T follicular helper cell (primary cell): ENCODE measurements at places on chromosomes 12 and 14.

DNA sequence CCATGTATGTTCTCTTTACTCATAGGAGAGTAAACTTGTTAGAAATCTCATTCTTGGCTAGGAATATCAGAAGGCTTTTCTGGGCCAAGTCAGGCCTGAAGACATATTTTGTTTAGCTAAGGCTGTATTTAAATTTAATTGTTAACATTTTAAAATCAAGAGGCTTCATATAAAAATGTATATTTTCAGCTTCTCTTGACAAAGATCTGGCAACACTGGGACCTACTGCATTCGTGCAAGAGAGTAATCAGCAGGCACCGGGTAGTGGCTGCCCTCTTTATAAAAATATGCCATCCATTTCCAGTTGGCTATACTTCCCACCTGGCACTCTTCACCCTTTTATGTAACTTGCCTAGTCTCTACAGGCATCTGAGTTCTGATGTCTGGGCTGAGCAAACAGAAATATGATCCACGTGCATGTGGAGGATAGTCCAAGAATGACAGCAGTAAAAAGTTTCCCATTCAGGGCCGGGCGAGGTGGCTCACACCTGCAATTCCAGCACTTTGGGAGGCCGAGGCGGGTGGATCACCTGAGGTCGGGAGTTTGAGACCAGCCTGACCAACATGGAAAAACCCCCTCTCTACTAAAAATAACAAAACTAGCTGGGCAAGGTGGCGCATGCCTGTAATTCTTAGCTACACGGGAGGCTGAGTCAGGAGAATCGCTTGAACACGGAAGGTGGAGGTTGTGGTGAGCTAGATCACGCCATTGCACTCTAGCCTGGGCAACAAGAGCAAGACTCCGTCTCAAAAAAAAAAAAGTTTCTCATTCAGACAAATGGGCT is 2.0 kb upstream of the SOS2 start:
- no peak for DNase-seq

- no peak for DNase-seq
Observed at GRCh38 chr12:71795901-71796300, 41.2 kb downstream of the RAB21 start.

- no peak for DNase-seq
Observed at GRCh38 chr12:100348657-100349454, 8.0 kb upstream of the SLC17A8 start.

GRCh38 chr12:12926571-12927071 is 25.3 kb downstream of the GPRC5D start:
- DNase-seq, result no peak

- DNase-seq, result no peak
Observed at GRCh38 chr12:49667325-49668090, 39.7 kb downstream of the FMNL3 start.

DNA sequence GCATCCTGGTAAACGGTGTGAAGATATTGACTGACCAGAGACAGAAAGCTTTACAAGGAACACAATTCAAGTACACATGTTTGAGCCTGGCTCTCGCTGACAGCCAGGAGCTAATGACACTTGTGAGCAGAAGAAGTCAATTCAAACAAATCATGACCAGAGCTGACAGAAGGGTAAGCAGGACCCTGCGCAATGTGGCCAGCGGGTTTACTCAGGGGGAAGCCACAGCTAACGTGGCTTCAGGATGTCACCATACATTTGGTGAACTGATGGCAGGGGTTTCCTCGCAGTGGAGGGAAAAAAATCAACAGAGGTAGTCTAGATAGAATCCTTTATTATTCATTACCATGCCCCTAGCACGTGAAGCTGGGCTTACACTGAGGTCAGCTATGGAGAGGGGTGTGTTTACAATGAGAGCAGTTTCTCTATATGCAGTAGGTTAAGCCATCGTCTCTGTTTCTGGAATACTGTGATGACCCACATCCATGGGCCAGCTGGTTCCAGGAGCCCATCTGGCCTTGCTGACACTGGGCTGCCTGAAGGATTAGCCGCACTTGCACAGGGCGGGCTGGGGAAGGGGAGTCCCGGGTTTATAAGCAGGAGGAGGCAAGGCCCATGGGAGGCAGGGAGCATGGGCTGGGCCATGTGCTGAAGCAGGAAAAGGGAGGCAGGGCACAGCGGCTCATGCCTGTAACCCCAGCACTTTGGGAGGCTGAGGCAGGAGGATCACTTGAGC is 198.2 kb upstream of the PRMT8 start:
- DNase-seq, result no peak

GRCh38 chr12:122474324-122474716 is 26.4 kb downstream of the ZCCHC8 start:
- DNase-seq, result no peak

- DNase-seq, result no peak
Observed at GRCh38 chr14:72576258-72576657, 317.6 kb downstream of the DPF3 start.

GRCh38 chr12:58712976-58713375 is 207.3 kb downstream of the LRIG3 start:
- DNase-seq, result no peak

- DNase-seq, result no peak
Observed at GRCh38 chr12:113591480-113591974, 119.9 kb upstream of the LHX5 start.

DNA sequence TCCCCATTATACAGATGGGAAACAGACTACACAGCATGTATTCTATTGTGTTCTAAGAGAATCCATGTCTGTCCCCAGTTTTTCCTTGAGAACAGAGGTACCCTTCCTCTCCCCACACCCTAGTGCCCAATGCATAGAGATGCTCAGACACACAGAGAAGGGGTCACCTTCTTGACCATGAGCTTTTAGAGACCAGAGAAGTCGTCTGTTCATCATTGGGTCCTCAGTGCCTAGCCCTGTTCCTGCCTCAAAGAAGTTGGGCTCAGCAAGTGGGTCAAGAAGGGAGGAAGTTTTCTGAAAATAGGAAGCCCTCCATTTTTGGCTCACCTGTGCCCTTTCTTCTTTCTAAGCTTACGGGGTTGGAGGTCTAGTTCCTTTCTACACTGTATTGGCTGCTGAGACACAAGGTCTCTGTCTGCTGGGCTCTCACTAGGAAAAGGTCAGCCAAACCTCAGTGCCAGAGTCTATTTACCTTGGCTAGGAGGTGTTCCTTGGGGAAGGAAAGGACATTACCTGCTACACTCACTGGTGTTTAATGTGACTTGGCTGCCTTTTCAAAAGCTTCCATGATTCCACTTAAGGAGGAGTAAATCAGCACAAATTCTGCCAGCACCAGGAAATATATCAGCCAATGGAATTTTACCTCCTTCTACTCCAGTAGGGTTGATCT is 198.5 kb upstream of the PWP1 start:
- no peak for DNase-seq

GRCh38 chr14:73424453-73424852 is 33.9 kb downstream of the NUMB start:
- DNase-seq, result no peak

DNA sequence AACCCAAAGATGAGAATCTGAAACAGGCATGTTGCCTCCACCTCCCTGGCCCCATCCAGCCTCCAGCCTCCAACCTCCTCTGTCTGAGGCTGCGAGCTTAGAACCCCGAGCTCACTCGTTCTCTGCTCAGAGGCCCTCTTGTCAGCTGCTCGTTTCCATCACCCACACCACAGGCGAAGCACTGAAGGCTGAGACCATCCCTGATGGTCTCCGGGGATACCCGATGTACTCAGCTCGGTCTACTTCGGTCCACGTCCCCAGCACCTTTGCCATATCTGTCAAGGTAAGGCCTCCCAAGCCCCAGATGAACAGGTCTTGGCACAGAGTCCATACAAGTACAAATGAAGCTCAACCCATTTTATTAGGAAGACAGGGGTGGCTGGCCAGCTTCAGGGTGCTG is 72.4 kb downstream of the TTC7B start:
- no peak for DNase-seq

GRCh38 chr14:30227876-30228275 is 300.2 kb upstream of the PRKD1 start:
- DNase-seq, result no peak

DNA sequence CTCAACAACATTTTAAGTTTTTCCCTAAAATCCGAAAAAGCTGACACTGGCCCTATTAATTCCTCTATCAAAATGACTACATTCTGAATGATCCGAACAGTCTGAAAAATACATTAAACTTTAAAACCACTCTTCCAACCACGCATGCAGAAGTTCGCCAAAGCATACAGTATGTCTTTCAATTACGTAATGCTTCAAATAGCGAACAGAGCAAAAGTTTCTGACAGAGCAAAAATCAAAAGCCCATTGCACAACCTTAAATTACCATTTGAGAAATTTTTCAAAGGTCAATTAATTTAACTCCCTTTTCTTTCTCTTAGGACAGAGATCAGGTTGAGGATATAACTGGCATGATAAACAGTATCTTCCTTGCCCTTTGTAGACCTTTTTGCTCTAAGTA is 33.2 kb downstream of the LRIG3 start:
- DNase-seq, result no peak

- no peak for DNase-seq
Observed at GRCh38 chr12:86729739-86730138, 473.5 kb upstream of the MGAT4C start.

DNA sequence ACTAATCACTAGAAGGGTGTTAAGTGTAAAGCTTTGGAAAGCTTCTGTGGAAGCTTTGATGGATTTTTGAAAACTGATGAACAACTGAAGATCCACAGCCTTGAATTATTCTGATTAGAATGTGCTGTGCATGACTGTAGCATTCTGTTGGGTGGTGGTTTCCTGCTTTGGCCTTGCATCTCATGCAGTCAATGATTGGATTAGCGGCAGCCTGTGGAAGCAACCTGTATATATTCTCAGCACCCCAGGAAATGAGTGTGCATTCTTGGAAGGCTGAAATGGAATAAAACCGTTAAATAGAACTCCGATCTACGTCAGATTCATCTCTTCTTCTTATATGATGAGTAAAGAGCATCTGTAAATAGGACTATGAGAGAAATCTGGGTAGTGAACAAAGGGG is 120.2 kb downstream of the SLC16A7 start:
- DNase-seq, result no peak

DNA sequence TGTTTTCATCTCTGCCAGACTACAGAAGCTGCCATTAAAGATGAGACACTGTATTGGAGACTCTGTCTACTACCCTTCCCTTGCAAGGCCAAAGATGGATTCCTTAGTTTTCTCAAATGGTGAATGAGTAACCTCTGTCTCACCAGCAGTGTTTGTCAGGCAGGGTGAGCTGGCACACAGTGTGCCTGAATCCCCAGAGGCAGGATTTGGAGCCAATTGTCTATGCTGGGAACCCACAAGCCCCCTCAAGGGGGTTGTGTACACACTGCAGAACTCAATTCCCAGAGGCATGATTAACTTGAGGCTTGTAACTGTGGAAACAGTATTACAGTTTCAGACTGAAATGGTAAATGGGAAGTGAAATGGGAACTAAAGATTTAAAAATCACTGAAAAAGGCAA is 136.8 kb upstream of the PTPRB start:
- DNase-seq, result no peak

GRCh38 chr12:23421556-23421955 is 527.9 kb downstream of the SOX5 start:
- no peak for DNase-seq

GRCh38 chr12:102539651-102540553 is 59.5 kb upstream of the IGF1 start:
- no peak for DNase-seq

- DNase-seq, result no peak
Observed at GRCh38 chr14:87994974-87995373, 2.0 kb upstream of the GALC start.

GRCh38 chr14:90562652-90563051 is 165.8 kb downstream of the CALM1 start:
- no peak for DNase-seq

- DNase-seq, result no peak
Observed at GRCh38 chr14:90678420-90678819, 137.8 kb downstream of the TTC7B start.

GRCh38 chr12:116933091-116933490 is 22.3 kb downstream of the FBXW8 start:
- DNase-seq, result no peak

- no peak for DNase-seq
Observed at GRCh38 chr14:88765130-88765529, 27.6 kb downstream of the EML5 start.

- DNase-seq, result no peak
Observed at GRCh38 chr14:88559852-88560251, 3.0 kb upstream of the ZC3H14 start.

DNA sequence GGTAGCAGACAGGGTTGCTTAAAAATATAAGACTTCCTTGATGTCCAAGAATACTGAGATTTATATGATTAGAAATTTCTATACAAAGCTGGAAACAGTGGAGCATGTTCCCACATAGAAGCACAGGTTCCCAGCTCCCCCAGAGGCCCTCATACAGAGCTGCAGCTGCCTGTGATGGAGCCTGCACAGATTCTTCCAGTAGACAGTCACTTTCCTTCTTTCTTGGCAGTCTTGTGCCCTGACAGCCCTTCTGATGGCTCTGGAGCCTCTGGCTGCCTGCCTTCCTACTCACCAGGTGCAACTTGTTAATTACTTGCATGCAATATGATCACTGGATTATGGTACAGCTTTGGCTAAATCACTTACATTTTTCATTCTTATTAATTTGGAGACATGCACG is 44.4 kb downstream of the BICD1 start:
- no peak for DNase-seq

- DNase-seq, result peak; percentile 20
Observed at GRCh38 chr14:67241411-67242167, at the start of gene PALS1. PALS1 (plus strand) TSS chr14:67241435; CDS start chr14:67279171, 37,736 bp downstream.

- DNase-seq, result no peak
Observed at GRCh38 chr14:89379891-89380820, 36.9 kb downstream of the FOXN3 start.

DNA sequence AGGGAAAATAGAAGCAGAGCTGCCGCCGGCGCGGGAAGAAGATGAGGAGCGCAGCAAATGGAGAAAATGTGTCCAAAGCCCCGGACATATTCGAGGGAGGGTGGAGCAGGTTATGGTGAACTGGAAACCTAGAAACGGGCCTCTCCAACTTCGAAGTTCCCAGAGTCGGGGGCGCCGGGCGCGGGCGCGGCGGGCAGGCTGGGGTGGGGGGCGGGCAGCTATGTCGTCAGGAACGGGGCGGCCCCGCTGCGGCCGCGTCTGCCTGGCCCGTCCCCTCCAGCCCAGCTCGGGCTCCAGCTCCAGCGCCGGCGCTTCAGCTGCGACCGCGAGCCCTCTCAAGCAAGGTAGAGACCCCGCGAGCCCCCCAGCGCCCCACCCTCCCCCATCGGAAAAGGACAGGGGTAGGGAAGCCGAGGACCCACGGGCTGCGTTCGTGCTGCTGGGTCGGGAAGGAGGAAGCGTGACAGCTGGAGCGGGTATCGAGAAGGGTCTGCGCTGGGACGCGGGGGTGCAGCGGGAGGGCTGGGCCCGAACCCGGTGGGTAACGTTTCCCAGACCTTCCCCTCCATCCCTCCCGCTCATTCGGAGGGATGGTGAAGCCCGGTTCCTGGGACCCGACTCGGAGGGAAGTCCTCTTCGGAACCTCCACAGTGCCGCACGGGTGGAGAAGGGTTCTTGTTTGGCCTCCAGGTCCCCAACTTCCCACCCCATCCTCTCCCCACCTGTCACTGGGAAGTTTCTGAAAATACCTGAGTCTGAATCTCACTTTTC is 1.0 kb downstream of the DGKA start:
- peak; percentile 19 for DNase-seq

GRCh38 chr14:91945751-91946621 is 1.5 kb downstream of the FBLN5 start:
- no peak for DNase-seq

GRCh38 chr12:67578976-67579661 is 69.4 kb upstream of the DYRK2 start:
- DNase-seq, result peak; percentile 9
